Ascending aorta (tissue), 2 donors: ENCODE measurements at places on chromosomes 4 and X. TPM values are rescaled to one million over a fixed set of nuclear protein-coding genes. Genes with fewer than 3 reads are reported as not detected.

EDNRA gene
- 31.4 TPM for total RNA-seq

DNA sequence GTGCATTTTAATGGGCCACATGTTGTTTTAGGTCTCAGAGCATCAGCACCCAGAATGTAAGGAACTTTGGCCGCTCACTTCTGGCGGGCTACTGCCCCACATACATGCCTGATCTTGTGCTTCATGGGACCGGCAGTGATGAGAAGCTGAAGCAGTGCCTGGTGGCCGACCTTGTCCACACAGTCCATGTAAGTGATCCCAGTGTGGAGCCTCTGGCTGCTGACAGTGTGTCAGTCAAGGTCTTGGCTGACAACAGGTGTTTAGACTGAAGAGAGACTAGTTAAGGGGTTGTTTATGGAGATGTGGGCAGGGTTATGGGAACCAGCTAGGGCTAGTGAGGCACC lies 101.4 kb downstream of the FNIP2 start:
- H3K4me3 ChIP-seq: no peak overlapping the region
- H3K4me1 ChIP-seq: peaks cover 5% of the 10 kb centered on the region
- H3K36me3 ChIP-seq: peaks cover 23% of the 10 kb centered on the region
- no peaks in the 10 kb centered on the region for H3K27me3 ChIP-seq
- peak overlapping the region; percentile 72 for H3K27ac ChIP-seq

GRCh38 chr4:36740796-36741310 lies 459.4 kb downstream of the DTHD1 start:
- H3K27me3 ChIP-seq: no peaks in the 10 kb centered on the region
- no peaks in the 10 kb centered on the region for H3K4me1 ChIP-seq
- H3K27ac ChIP-seq: no peak overlapping the region
- no peak for DNase-seq
- H3K4me3 ChIP-seq: no peak overlapping the region

- H3K4me1 ChIP-seq: no peaks in the 10 kb centered on the region
- no peaks in the 10 kb centered on the region for H3K27me3 ChIP-seq
- no peak for DNase-seq
- no peak overlapping the region for H3K27ac ChIP-seq
Observed at GRCh38 chr4:81758574-81759264, 287.0 kb upstream of the RASGEF1B start.

ASB9 gene
- 3.6 TPM for total RNA-seq

SERPINA7 gene
- 0.75 TPM for total RNA-seq
